ENCODE measurements at places on chromosomes 12 and 14. TPM values are rescaled to one million over a fixed set of nuclear protein-coding genes. Genes with fewer than 3 reads are reported as not detected.

DNA sequence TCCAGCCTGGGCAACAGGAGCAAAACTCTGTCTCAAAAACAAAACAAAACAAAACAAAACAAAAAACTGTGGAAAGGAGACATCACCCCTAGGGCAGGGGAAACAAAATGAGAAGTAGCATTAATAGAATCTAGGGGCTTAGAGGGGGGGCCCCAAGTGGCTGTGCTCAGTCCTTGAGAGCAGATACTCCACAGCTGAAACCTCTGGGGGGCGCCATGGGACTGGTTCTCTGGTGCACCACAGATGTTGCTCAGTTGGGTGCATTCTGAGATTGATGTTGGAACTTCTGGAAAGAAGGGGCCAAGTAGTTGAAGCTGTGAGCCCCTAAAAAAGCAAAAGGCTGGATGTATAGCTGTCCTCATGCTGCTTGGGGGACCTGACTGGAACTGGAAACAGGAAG, 11.8 kb upstream of the SYNE2 start:
- no peak for DNase-seq

DNA sequence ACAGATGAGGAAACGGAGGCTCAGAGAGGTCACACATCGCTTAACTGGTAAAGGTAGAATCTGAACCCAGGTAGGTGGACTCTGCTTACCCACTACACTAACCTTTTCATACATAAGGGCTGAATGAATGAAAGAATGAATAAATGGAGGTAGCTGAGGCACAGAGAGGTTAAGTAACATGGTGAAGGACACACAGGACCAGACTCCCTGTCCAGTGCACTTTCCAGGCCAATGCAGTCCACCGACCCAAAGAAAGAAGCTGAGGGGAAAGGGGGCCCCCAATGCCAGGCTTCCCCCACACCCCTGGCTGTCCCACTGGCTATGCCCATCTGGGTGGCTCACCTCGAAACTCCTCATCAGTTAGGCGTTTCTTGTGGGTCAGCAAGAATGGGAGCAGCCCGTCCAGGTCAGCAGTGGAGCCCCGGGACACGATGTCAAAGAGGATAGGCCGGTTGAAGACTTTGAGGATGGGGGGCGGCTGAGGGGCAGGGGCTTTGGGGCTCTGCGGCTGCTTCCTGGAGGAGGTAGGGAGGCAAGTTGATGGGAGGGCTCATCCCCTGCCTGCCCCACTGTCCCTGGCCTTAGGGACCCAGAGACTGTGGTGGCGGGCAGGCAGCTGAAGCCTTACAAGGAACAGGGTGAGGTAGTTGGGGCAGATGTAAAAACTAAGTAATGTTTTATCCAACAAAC, 25.1 kb downstream of the TRPV4 start:
- no peak for DNase-seq

GRCh38 chr12:63844391-63845341, at the start of gene SRGAP1:
TSS of gene SRGAP1 (plus strand) at chr12:63844700. CDS start at chr12:63844817, 117 bp downstream.
- no peak for DNase-seq

DNA sequence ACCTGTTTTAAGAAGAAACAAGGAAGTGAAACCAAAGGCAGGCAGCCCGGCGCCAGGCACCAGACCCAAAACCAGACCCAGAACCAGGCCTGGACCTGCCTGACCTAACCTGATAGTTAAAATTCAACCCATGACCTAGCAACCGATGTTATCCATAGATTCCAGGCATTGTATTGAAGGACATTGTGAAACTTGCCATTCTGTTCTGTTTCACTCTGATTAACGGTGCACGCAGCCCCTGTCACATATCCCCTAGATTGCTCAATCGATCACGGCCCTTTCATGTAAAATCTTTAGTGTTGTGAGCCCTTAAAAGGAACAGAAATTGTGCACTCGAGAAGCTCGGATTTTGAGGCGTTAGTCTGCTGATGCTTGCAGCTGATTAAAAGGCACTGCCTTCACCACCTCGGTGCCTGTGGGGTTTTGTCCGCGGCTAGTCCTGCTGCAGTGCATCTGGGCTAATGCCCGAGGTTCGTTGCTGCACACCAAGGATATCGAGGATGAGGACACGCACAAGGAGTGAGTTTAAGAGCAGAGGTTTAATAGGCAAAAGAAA, 262.5 kb upstream of the TMEM132C start:
- DNase-seq = no peak

Gene TAS2R8
- total RNA-seq = not detected

DNA sequence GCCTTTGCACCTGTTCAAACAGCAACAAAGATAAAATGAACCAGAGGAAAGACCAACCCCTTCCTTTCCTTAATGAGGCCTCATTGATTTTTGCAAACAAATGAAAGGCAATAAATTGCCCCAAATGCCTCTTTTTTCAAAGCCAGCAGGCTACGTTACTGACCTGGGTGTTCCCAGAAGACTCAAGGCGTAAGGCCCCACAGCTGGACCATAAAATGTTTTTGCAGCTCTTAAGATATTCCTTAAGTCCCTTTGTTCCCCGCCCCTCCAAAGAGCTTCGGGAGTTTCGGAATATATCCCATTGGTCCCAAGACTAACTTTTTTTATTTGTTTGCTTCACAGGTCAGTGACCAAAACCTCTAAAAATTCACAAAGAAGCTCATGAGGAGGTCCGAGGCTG, 462.9 kb upstream of the PRICKLE1 start:
- DNase-seq = no peak

DNA sequence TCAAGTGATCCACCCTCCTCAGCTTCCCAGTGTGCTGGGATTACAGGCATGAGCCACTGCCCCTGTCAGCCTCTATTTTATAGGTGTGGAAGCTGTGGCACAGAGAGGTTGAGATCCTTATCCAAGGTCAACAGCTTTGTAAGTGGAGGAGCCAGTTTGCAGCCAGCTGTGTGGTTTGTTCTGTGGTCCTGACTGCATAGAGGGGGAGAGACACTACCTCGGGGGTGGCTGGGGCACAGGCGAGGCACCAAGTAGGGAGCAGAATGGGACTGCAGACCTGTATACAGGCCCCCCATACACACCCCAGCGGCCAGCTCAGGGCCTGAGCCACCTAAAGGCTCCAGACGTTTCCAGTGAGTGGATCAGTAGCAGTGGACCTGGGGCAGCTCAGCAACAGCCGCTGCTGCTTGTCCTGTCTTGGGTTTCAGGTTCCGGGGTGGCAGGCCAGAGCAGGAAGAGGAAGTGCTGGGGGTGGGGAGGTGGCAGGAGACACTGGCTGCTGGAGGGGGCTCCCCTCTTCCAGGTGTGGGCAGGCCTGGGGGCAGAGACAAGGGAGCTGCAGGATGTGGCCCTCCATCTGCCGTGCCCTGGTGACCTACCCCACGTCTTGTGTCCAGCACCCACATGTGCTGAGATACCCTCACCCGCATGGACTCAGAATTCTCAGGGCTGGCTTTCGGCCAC, 11.0 kb downstream of the ORAI1 start:
- DNase-seq = no peak
